ENCODE measurements at places on chromosomes 13 and 19.

GRCh38 chr13:111515635-111516034 lies 195.2 kb downstream of the TEX29 start:
- DNase-seq, result no peak

GRCh38 chr19:38211151-38211591 lies 12.9 kb downstream of the DPF1 start:
- no peak for DNase-seq

DNA sequence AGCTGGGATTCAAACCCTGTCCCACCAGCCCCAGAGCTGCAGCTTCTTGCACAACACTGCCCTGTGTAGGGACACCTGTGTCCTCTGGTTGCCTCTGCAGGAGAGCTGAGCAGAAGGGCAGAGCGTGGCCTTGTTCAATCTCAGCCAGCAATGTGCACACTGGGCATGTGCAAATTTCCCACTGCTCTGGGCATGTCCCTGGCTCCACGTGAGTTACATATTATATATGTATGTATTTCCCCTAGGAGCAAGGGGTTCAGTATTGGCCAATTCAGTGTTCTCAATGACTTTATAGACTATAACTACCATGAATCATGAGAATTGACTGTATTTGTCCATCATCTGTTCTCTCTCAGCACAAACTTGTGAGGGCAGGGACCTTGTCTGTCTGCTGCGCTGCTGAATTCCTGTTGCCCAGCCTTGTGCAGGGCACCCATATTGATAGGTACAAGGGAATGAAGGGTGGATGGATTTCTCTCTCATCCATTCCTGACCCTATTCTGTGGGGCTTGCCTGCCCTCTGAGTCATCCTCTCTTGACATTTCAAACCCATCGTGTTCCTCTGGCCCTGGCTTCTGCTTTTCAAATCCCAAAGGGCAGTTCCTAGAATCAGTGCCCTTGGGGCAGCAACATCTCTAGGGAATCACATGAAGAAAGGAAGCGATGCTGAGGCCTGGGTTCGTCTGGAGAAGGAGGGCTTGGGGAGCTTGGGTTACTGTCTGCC lies 69.7 kb downstream of the ERICH6B start:
- peak; percentile 59 for DNase-seq

GRCh38 chr13:75702476-75702875 lies 66.3 kb downstream of the LMO7 start:
- DNase-seq, result no peak

- DNase-seq, result no peak
Measured at GRCh38 chr19:32403291-32403995, 2.1 kb upstream of the DPY19L3 start.

- DNase-seq, result no peak
Measured at GRCh38 chr19:2533686-2534422, 57.9 kb downstream of the GADD45B start.

DNA sequence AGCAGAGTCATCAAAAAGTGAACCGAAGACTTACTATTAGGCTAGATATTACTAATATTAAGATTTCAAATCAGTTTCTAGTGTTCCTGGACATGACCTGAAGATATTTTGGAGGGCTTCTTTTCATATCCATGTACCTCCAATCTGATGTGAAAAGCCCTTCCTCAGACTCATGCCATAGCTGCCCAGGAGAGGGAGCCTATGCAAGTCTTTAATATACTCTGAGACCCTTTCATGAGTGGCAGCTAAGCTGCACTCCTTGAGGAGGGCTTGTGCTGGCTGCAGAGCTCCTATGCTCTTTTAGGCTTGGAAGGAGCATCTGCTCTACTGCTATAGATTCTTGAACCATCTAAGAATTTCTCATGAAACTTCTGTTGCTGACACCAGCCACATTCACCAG lies 715.3 kb downstream of the OLFM4 start:
- DNase-seq, result peak; percentile 8

GRCh38 chr13:35781036-35782000 lies 304.8 kb upstream of the MAB21L1 start:
- DNase-seq, result no peak

DNA sequence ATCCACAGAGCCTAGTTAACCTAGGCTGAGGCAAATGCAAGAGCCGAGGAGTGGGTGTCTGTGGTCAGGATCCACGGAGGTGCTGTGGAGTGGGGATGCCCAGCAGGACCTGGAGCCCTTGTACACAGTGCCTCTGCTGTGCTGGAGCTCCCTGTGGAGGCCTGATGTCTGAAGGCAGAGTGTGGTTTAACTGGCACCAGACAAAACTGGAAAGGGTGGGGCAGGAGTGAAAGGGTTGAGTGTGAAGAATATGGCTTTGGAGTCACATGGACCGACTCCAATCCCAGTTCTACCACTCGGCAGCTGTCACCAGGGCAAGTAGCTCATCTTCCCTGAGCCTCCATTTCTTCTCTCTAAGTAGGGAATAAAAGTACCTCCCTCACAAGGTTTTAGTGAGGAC lies 60.3 kb upstream of the GPR12 start:
- DNase-seq, result no peak

DNA sequence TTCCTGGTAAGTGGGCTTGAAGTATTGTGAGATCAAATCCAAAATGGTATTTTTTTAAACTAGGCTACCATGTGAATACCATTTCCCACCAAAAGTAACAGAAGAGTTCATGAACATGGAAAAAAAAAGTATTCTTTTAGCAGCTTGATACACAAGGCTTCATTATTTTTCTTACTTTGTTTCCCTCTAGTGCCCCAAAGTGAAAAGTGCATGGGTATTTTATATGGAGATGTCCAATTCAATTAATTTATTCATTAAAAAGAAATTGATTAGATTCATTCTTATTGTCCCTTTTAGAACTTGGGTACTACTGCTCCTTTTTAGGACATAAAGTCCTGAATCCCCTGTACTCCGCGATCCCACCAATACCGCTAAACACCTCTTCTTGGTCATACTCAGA lies 28.6 kb upstream of the SCEL start:
- DNase-seq, result peak; percentile 43

GRCh38 chr19:1449467-1450442 lies at the start of gene APC2:
APC2 (plus strand) TSS chr19:1450121; CDS start chr19:1453002, 2,881 bp downstream.
- peak; percentile 55 for DNase-seq

GRCh38 chr13:113245849-113246796 lies 36.7 kb downstream of the CUL4A start:
- peak; percentile 21 for DNase-seq

DNA sequence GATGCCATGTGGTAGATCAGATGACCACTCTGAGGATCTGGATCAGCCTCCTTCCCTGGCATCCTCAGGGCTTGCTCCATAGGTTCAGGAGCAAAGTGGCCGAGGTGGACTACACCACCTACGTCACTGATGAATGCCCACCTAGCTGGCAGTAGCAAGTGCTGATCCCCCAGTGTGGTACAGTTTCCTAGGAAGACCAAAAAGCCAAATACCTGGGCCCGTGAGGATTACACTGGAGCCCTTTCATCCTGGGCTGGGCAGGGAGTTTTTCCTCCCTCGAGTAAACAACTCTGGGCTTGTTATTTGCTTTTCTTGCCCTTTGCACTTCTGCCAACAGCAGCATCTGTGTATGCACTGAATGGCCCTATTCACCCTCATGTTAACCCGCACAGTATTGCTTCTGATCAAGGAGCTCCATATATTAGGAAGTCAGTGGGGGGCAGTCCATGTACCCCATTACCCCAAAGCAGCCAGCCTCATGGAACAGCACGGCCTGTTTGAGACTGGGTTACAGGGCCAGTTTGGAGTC lies 3.3 kb upstream of the MYADM start:
- DNase-seq, result peak; percentile 80

DNA sequence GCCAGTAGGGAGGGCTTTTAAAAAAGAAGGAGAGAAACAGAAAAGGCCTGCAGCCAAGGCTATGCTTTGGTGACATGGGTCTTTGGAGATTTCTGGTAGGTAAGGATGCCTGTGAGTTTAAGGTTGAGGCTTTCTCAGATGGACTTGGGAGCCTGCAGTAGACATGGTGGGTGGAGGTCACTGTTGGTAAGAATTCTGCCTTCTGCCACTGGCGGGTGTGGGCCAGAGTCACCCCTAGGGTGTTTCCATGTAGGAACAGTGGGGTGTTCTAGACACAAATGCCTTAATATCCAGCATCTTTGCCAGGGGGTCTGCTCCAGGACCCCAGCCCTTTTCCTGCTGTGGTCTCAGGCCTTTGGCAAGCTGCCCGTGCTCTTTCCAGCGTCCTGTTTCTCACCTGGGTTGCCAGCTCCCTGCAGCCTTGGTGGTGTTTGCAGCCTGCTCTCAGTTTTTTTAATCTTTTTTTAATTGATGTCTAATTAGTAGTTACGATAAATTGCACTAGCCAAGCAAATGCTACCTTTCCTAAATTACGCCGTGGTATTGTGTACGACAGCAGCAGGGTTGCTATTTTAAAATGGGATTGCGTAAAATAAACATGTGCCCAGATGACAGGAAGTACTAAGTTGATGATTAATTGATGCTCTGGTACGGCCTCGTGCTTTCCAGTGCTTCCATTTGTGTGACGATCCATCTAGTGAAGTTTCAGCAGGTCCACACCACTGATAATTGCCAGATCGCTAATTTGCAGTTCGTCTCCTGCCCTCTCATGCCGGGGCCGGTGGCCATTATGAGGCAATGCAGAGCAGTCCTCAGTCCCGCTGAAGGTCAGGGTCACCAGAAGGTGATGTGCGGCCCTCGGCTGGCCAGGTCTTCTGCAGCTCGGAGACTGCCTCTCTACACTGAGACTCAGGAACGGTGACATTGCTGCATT lies 35.3 kb upstream of the NPAS1 start:
- DNase-seq, result no peak
